ENCODE measurements at places on chromosomes 5 and 9.

- DNase-seq = no peak
These were observed 36.8 kb downstream of the UGT3A2 start for GRCh38 chr5:36029914-36030313.

GRCh38 chr5:179509239-179509638, 41.1 kb upstream of the RUFY1 start:
- DNase-seq = no peak

DNA sequence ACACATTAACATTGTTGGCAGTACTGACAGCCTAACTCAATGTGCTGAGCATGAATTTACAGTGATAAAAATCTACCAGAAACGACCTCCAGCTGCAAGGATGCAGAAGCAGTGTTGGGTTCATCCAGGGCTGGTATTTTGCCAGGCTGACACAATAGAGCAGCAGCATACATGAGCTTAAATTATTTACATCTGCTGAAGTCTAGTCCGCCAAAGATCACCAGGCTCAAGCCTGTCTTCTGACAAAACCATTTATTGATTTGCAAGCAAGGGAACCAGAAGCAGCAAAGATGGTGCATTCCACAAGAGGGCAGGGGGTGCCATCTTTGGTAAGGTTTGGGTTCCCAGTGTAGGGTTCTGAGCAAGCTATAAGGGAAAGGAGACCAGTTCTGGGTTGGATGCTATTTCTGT, 8.7 kb upstream of the C5orf34 start:
- DNase-seq = no peak

DNA sequence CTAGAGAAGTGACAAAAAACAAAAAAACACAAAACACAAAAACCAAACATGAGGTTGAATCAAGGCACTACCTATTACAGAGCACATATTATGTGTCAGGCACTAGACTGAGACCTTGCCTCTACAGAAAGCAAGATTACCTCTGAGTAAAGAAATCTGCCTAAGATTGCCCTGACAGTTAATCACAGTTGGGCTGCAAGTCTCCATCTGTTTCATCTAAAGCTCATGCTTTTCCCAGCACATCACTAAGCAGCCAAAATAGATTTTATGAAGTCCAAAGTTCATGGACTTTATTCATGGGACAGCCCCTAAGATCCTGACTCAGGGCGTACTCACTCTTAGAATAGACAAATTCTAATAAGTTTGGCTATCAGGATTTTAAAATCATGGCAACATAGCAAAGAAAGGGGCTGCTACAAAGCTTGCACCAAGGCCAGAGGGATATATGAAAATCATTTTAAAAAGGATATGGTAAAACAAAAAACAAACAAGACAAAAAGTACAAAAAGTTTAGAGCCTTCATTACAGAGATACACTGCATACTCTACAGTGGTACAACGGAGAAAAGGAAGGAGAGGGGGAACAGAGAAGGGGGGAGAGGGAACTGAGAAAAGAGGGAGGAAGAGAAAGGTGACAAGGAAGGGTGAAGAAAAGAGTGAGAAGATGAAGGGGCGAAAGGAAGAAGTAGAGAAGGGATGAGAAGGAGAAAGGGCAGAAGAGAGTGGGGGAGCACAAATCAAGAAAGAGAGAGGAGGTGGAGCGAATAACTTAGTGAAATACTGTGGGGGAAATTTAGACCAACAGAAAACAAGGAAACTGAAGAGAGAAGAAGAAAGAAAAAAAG, 58.2 kb downstream of the RICTOR start:
- no peak for DNase-seq

- DNase-seq = peak; percentile 44
These were observed 33.4 kb downstream of the SARDH start for GRCh38 chr9:133704711-133705181.

GRCh38 chr5:150114102-150114641, 27.8 kb upstream of the CSF1R start:
- DNase-seq = no peak

DNA sequence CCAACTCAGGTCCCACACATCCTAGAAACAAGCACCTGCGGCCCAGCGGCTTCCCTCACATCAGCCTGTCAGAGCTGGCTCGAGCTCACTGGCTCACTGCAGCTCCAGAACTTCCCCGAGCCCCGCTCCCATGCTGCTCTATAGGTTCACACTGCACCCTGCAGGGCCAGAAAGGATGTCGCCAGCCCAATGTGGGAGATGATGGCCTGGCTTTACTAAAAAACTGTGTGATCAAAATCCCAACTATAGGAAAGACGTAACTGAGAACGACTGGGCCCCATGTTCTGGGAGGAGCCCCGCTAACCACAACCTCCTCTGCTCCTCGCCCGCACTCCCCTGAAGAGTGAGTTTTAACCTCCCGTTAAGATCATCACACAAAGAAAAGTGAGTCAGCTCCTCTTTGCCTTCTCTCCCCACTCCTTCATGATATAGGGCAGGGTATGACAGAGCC, 4.6 kb downstream of the SURF4 start:
- DNase-seq = no peak

GRCh38 chr9:83247732-83248131, 184.8 kb upstream of the RASEF start:
- DNase-seq = no peak

GRCh38 chr9:93085676-93086075, 10.3 kb upstream of the CARD19 start:
- peak; percentile 27 for DNase-seq

DNA sequence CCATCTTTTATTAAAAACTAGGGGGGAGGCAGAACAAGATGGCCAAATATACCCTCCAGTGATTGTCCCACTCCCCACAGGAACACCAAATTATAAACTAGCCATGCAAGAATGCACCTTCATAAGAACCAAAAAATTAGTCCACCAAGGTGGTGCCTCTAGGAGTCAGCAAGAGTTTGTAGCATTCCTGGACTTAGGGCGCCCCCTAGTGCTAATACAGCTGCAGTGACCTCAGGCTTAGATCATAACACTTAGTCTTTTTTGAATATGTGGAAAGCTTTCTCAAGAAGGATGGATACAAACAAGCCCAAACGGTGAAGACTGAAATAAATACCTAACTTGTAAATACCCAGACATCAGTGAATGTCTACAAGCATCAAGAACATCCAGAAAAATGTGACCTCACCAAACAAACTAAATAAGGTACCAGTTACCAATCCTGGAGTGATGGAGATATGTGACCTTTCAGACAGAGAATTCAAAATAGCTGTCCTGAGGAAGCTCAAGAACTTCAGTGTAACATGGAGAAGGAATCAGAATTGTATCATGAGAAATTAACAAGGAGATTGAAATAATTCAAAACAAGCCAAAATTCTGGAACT, 19.3 kb downstream of the PPIP5K2 start:
- peak; percentile 76 for DNase-seq

- DNase-seq = no peak
These were observed 42.4 kb downstream of the CERT1 start for GRCh38 chr5:75469017-75469416.

- DNase-seq = no peak
These were observed 62.5 kb upstream of the PLPP1 start for GRCh38 chr5:55597014-55597981.

DNA sequence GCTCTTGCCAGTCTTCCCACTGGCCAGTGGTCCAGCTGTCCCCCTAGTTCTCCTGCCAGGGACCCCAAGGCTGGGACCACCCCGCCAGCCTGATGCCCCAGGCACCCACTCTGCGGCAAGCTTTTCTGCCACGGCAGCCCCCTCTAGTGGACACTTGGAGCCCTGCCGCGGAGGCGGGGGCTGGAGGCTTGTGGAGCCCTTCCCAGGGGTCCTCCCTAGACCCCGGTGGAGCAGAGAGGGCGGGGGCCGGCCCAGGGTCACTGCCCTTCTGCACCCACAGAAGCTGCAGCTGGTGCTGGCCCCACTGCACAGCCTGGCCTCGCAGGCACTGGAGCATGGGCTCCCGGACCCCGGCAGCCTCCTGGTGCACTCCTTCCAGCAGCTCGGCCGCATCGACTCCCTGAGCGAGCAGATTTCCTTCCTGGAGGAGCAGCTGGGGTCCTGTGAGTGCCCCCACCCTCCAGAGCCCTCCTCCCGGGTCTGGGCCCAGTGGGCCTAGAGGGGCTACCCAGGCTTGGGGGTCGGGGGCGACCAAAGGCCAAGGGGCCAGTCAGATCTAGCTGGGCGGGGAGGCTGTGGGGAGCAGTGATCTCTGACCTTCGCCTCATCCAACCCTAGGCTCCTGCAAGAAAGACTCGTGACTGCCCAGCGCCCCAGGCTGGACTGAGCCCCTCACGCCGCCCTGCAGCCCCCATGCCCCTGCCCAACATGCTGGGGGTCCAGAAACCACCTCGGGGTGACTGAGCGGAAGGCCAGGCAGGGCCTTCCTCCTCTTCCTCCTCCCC, 9.1 kb downstream of the EGFL7 start:
- DNase-seq = no peak

DNA sequence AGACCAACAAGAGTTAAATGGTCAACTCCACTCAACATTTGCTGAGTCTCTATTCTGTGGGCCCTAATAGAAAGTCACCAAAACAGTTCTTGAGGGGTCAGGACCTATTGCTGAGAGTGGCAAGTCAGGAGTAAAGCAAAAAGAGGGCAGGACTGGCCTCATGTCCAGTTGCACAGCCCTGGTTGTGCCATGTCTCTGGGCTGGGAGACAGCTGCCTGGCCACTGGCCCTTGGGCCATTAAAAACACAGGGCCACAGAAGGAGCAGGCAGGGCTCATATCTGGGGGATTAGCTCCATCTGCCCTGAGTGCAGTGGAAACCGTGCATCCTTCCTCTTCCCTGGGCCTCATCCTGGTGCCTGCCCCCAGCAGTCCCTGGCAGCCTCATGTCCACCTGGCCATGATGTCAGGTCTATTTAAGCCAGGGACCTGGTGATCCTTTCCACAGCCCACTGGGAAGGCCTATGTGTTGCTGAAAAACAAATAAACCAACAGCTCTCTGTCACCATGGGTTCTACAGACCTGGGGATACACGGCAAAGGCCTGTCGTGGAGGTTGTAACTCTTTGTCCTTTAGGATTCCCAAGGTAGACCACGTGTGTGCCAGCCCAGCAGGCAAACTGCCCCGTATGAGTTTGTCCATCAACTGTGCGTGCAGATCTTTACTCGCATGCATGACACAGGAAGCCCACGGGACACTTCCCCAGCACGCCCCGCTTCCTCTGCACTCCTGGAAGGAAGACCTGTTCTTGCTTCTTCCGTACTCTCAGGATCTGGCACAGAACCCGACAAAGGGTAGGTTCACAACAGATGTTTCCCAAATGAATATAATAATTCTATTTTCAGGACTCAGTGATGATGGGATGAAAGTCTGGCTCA, 148.8 kb downstream of the MTX3 start:
- DNase-seq = no peak

DNA sequence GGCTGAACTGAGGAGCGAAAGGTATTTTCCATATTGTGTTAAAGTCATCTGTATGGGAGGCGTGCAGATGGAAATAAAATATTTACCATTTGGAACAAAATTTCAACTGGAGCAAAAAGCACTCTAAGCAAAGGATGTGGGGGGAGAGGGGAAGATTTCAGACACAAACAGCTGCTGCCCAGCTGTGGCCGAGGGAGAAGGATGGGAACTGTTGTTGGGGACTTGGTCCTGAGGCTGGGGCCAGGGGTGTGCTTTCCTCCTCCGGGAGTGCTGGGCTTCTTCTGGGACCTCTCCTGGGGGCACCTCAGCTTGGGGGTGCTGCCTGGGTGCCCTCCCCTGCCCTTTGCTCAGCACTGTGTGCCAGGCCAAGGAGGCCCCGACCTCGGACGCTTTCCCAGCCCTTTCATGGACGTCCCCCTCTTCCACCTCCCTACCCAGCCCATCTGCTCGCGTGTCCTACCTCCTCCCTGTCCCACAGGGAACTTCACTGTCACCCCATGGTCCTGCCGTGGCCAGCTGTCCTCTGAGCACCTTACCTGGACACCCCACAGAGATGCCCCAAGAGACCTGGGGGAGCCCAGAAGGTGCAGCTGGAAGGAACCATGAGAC, 101.9 kb upstream of the COL5A1 start:
- no peak for DNase-seq

GRCh38 chr5:93342563-93343061, 238.4 kb downstream of the NR2F1-AS1 start:
- no peak for DNase-seq

DNA sequence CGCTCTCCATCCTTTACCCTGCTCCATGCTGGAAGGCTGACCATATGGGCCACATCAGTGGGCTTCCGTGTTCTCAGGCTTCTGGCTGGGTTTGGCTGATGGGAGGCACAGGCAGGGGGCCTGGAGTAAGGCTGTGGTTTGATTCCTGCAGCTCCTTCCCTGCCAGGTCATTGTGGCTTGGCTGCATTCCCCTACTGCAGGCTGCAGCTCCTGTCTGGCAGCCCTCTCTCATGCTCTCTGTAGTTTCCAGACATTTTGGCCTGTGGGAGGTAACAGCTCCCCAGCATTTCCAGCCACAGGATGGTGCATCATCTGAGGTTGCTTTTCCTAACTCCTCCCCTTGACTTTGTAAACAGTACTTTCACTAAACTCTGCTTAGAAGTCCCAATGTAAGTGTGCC, 102.0 kb upstream of the PTPN3 start:
- no peak for DNase-seq

DNA sequence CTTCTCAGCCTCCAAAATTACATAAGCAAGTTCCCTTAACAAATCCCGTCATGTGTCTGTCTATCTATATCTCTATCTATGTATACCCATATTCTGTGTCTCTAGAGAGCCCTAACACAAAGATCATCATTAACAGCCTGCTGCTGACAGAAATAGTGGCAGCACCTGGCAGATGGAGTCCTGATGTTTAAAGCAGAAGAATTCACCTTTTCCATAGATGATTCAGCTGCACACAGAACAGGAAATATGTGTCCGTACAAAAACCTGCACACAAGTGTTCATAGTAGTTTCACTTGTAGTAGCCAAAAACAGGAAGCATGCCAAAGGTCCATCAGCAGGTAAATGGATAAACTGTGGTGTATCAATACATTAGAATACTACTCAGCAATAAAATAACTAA, 45.0 kb upstream of the ACO1 start:
- DNase-seq = no peak

DNA sequence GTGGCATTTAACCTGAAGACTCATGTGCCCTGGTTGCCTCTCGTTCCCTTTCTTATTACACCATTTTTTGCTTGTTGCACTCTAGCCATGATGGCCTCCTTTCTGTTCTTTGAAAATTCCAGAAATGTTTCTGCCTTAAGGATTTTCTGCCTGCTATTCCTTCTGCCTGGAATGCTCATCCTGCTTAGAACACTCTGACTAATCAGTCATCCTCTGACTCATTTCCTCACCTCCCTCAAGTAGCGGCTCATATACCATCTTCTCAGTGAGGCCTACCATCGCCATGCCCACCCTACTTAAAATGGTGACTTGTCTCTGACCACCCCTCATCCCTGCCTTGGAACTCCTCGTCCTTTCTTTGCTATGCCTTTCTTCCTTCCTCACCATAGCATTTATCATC, 68.8 kb downstream of the KIF4B start:
- no peak for DNase-seq

DNA sequence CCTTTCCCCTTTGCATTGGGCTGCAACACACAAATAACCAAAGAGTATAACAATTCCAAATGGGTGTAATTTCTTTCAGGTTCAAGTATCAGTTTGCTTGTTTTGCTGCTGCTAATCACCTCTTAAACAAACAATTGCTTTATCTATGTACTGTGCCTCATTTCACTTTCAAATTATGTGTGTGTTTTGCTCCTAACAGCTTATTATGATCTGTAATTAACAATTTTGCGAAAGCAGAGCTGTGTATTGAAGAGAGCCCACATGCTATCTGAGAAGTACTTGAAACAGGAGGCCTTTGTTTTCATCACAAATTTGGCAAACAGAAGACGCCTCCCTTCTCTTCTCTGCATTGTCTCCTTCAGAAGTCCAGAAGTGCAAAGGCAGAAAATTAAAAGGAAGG, 312.0 kb downstream of the TLE1 start:
- DNase-seq = no peak

GRCh38 chr5:137385064-137385463, 114.1 kb downstream of the SPOCK1 start:
- DNase-seq = no peak

Data from tibial artery (tissue), 4 donors.